Breast epithelium (tissue), 4 donors: ENCODE measurements at places on chromosomes 1 and 21.

- DNase-seq, result no peak
- no peaks in the 10 kb centered on the region for H3K27me3 ChIP-seq
- no peaks in the 10 kb centered on the region for H3K4me1 ChIP-seq
Observed at GRCh38 chr21:45478115-45478801, 64.0 kb downstream of the SLC19A1 start.

GRCh38 chr1:167922023-167922422 lies 8.1 kb upstream of the ADCY10 start:
- H3K27ac ChIP-seq, result no peak overlapping the region
- no peaks in the 10 kb centered on the region for H3K36me3 ChIP-seq
- H3K4me3 ChIP-seq, result no peak overlapping the region
- H3K4me1 ChIP-seq, result no peaks in the 10 kb centered on the region
- DNase-seq, result no peak
- H3K27me3 ChIP-seq, result no peaks in the 10 kb centered on the region

DNA sequence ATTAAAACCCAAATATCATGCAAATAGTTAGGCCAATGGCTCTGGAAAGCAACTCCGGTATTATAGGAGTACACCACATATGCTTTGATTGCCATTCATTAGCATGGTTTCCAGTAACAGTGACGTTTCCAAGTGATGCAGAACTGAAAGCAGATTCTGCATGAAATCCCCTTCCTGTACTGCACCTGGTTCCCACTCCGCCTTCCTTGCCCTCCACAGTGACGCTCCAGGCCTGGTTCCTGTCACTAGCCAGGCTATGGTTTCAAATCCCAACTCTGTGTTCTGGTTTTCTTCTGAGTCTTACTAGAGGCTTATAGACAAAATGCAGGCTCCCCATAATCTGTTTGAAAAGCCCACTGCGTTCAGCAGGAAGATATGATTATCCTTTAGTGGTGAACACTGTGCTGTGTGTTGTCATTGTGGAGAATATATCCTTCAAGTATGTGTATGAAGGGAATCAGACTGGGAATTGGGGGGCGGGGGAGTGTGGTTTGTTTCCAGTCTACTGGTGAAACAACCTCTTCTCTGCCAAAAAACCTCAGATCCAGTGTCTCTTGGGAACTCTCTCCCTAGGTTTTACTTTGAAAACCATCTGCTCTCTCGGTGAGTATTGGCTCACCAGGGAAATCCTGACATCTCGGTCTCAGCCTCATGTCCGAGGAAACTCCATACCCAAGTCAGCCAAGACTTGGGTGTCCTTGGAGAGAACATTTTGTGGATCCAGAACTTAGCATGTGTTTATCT lies 78.7 kb downstream of the TYW3 start:
- DNase-seq, result no peak
- no peak overlapping the region for H3K4me3 ChIP-seq
- H3K4me1 ChIP-seq, result no peaks in the 10 kb centered on the region

DNA sequence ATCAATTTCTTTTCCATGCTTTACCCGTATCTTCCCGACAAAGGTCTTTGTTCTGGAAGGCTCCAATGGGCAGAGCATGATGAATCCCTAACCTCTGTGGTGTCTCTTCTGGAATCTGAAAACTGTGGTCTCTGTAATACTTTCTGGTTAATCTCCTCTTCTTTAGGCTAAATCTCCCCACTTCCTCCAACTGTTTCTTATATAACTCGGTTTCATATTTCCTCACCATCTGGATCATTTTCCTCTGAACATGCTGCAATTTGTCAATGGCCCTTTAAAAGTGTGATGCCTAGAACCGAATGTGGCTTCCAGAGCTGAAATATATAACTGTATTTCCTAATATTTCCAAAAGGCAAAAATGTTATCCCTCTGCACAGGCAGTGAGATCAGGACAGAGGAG lies 66.1 kb downstream of the ALG14 start:
- no peak for DNase-seq
- H3K27ac ChIP-seq, result no peak overlapping the region
- no peaks in the 10 kb centered on the region for H3K36me3 ChIP-seq
- H3K4me1 ChIP-seq, result no peaks in the 10 kb centered on the region
- H3K27me3 ChIP-seq, result no peaks in the 10 kb centered on the region
- no peak overlapping the region for H3K4me3 ChIP-seq

GRCh38 chr21:45097827-45098387 lies 23.5 kb downstream of the ADARB1 start:
- DNase-seq, result no peak
- no peak overlapping the region for H3K27ac ChIP-seq
- peaks cover 7% of the 10 kb centered on the region for H3K4me1 ChIP-seq
- no peaks in the 10 kb centered on the region for H3K27me3 ChIP-seq

DNA sequence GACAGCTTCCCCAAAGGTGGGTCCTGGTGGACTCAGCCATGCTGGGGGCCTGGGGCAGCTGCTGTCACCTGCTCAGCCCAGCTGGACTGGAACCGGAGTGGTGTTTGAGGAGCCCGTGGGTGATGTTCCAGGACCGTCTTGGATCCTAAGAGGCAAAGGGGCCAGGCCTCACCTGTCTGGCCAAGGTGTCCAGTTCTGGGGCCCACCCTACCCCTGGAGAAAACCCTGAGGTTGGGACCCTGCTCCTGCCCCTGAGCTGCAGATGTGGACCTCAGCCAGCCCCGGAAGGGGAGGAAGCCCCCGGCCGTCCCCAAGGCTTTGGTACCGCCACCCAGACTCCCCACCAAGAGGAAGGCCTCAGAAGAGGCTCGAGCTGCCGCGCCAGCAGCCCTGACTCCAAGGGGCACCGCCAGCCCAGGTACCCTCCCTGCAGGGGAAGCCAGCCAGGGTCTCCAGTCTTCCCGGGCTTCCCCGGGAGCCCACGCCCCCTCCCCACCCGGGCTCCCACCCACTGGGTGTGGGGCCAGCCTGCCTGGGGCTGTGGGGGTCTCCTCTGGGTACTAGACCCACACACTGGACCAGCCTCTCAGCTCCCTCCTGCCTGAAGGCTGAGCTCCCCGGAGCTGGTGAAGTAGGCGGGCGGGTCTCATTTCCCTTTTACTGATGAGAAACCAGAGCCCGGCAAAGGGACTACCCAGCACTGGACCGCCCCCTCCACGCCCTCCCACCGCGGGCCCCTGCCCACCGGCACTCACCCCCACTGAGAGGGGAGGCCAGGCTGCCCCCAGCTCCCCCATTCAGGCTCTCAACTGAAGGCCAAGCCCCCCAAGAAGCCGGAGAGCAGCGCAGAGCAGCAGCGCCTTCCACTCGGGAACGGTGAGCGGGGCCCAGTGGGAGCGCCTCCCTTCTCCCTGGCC lies 1.3 kb downstream of the AIRE start:
- peaks cover 27% of the 10 kb centered on the region for H3K27me3 ChIP-seq
- DNase-seq, result no peak
- H3K4me1 ChIP-seq, result no peaks in the 10 kb centered on the region
- H3K36me3 ChIP-seq, result no peaks in the 10 kb centered on the region

DNA sequence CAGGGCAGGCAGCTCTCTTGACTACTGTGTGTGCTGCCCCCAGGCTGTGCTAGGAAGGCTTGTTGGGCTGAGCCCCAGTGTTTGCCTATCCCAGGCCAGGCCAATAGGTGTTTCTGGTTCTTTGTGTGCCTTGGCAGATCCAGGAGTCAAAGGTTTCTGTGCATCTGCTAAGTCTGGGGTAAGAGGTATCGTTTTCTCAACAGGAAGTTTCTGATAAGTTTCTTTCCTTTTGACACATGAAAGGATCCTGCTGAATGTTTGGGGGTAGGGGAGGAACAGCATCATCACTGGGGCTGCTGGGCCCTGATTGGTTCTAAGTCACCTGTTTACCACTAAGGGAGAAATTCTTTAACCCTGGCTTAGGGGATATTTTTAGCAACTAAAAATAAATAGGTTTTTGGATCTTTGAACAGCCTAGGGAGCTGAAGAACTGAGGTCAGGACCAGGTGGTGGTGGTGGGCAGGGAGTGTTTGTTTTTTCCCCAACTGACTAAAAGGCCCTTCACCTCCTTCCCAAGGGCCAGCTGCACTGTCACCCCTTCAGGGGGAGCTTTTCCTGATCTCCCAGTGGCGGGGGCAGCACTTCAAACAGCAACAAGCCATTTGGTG lies 85.1 kb downstream of the KCNN3 start:
- no peaks in the 10 kb centered on the region for H3K27me3 ChIP-seq
- no peak for DNase-seq
- no peak overlapping the region for H3K27ac ChIP-seq
- H3K4me3 ChIP-seq, result no peak overlapping the region

DNA sequence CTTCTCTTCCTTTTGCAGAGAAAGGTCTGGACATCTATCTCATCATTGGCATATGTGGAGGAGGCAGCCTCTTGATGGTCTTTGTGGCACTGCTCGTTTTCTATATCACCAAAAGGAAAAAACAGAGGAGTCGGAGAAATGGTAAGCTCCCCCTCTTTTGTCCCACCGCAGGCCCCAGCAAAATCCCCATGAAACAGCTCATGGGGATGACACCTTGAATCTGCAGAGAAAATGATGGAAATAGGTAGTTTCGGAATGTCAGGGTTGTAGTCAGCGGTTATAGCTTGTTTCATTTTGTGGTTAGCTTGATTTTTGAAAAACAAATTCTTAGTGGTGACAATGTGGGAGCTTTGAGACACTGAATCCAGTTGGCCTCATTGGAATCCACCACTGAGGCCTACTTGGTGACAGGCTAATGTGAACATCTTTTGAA lies 10.3 kb downstream of the CD2 start:
- H3K27ac ChIP-seq, result no peak overlapping the region
- no peak overlapping the region for H3K4me3 ChIP-seq
- H3K4me1 ChIP-seq, result no peaks in the 10 kb centered on the region
- no peaks in the 10 kb centered on the region for H3K27me3 ChIP-seq
- DNase-seq, result no peak

DNA sequence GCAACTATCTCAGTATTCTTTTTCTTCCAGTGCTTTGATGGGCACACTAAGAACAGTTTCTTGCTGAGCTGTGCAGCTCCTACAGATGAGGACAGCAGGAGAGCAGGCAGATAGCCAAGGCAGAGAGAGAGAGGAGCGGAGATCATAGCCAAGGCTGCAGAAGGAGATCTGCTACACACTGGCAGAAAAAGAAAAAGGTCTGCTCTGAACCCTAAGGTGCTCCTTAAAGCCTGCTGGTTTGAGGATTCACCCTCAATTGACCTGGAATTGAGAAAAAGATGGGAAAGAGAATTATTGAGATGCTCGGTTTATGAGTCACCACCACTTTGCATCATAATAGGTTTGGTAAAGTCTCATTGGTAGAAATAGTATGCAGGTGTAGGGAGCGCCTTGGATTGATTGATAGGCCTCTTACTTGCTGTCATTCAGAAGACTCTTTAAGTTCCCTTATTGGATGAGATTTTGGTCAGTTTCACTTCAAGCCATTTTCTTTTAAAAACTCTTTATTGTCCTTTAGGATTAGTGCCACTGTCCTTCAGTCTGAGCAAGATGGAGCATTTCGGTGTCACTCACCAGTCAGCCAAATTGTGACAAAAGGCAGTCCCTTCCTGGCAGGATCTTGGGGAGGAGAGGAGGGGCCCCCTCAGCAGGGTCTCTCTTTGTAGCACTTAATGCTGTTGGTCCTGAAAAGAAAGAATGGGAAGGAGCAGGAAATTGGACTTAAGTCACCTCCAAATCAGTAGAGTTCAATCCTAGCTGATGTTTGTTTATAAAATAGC lies 685.0 kb downstream of the ADGRL2 start:
- no peaks in the 10 kb centered on the region for H3K27me3 ChIP-seq
- no peaks in the 10 kb centered on the region for H3K4me1 ChIP-seq
- DNase-seq, result no peak
- no peak overlapping the region for H3K4me3 ChIP-seq
- H3K27ac ChIP-seq, result peak overlapping the region; percentile 7

DNA sequence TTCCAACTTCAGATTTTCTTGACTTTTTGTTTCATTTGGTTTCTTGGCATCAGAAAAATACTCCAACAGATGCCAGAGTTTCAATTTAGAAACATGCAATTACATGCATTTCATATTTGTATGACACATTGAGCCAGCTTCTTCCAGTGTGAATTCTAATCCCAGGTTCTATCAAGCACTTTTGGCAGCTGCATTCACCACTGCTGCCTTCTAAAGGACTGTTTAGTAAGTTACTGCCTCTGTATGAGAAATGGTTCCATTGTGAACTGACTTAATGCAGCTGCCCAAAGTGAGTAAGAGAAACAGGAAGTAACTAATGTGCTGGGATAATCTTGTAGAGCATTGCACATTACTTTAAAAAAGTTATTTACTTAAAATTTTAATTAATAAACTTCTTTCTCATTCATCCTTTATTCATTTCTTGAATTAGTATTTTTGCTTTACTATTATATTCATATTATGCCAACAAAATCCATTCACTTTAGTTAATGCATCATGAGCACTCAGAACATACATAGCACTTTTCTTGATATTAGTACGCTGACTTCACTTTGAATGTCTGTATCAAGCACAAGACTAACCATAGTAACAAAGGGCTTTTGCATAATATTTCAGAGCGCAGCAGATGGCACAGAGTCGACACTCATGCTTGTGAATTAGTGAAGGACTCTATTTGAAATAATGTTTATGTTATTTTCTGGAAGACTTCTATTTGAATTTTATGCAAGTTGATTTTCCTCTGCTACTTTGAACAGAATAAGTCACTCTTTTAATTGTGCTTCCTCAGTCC lies 9.8 kb downstream of the RGS18 start:
- no peaks in the 10 kb centered on the region for H3K4me1 ChIP-seq
- no peak overlapping the region for H3K27ac ChIP-seq
- no peak for DNase-seq
- no peaks in the 10 kb centered on the region for H3K27me3 ChIP-seq

GRCh38 chr1:98035602-98036002 lies 114.8 kb upstream of the DPYD start:
- H3K4me3 ChIP-seq, result no peak overlapping the region
- no peaks in the 10 kb centered on the region for H3K27me3 ChIP-seq
- H3K36me3 ChIP-seq, result no peaks in the 10 kb centered on the region
- no peak overlapping the region for H3K27ac ChIP-seq
- H3K4me1 ChIP-seq, result no peaks in the 10 kb centered on the region

- no peaks in the 10 kb centered on the region for H3K4me1 ChIP-seq
- no peak overlapping the region for H3K27ac ChIP-seq
- no peaks in the 10 kb centered on the region for H3K36me3 ChIP-seq
- no peaks in the 10 kb centered on the region for H3K27me3 ChIP-seq
- H3K4me3 ChIP-seq, result no peak overlapping the region
Observed at GRCh38 chr1:32405672-32406467, 11.6 kb upstream of the BSDC1 start.

GRCh38 chr1:113980110-113980509 lies 836 bp downstream of the OLFML3 start:
- no peak for DNase-seq
- H3K27ac ChIP-seq, result peak overlapping the region; percentile 61
- peaks cover 9% of the 10 kb centered on the region for H3K4me1 ChIP-seq
- H3K27me3 ChIP-seq, result no peaks in the 10 kb centered on the region
